ENCODE measurements at places on chromosomes 5 and 9. TPM values are rescaled to one million over a fixed set of nuclear protein-coding genes. Genes with fewer than 3 reads are reported as not detected.
A peak's percentile ranks its signal among the peaks of the same experiment; 100 is the strongest.

DNA sequence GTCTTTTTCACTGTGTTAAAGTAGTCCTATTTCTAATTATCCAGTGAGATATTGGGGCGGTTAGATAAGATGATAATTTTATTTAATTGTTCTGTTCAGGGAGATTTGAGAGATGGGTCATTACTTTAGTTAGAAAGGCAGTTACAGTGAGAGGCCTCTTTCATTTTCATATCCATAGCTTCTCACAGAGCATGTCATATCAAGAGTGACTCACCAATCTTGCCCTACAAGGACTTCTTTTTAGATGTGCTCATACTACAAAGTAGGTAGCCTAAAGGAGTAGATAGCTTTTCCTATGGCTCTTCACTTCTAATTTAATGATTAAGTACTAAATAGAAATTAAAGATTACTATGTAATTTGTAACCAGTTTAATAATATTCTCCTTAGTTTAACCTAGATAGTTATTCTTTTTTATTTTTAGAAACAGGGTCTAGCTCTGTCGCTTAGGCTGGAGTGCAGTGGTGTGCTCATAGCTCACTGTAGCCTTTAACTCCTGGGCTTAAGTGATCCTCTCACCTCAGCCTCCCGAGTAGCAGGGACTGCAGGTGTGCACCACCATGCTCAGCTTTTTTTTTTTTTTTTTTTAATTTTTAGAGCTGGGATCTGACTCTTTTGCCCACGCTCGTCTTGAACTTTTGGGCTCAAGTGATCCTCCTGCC, 71.0 kb downstream of the FER start:
- H3K27me3 ChIP-seq, result no peaks in the 10 kb centered on the region
- no peak overlapping the region for H3K4me3 ChIP-seq
- no peaks in the 10 kb centered on the region for H3K36me3 ChIP-seq
- no peak for DNase-seq

- no peak overlapping the region for H3K4me3 ChIP-seq
- H3K4me1 ChIP-seq, result peaks cover 12% of the 10 kb centered on the region
- H3K27me3 ChIP-seq, result no peaks in the 10 kb centered on the region
- H3K27ac ChIP-seq, result no peak overlapping the region
- no peaks in the 10 kb centered on the region for H3K36me3 ChIP-seq
Observed at GRCh38 chr5:29169886-29170285, 2023.6 kb upstream of the CDH6 start.

The MUSK gene
- not detected for total RNA-seq

GRCh38 chr5:102733534-102733933, 21.6 kb upstream of the PAM start:
- H3K36me3 ChIP-seq, result no peaks in the 10 kb centered on the region
- H3K4me1 ChIP-seq, result no peaks in the 10 kb centered on the region
- H3K27ac ChIP-seq, result no peak overlapping the region
- H3K27me3 ChIP-seq, result no peaks in the 10 kb centered on the region
- no peak overlapping the region for H3K4me3 ChIP-seq
- DNase-seq, result no peak

- H3K27ac ChIP-seq, result no peak overlapping the region
- no peak overlapping the region for H3K4me3 ChIP-seq
- peaks cover 18% of the 10 kb centered on the region for H3K4me1 ChIP-seq
Observed at GRCh38 chr9:129880654-129881546, 45.6 kb downstream of the USP20 start.

The MCC gene
- total RNA-seq, result 10.1 TPM

DNA sequence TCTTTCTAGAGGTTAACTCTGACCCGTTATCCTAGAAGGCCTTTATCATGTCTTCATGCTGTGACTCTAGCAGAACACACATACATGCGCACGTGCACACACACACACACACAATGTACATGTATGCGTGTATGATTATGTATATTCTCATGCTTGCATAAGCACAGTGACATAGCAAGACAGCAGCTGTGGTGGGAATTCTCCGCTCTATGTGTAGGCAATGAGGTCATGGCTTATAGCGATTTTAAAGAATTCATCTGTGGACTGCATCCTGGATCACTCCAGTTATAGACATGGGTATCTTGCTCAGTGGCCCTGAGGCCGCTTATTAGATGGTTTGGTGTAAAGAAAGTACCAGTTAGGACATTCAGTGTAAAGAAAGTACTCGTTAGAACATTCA, 106.2 kb downstream of the FBXL7 start:
- H3K27me3 ChIP-seq, result no peaks in the 10 kb centered on the region
- H3K36me3 ChIP-seq, result peaks cover 4% of the 10 kb centered on the region
- peaks cover 17% of the 10 kb centered on the region for H3K4me1 ChIP-seq
- no peak overlapping the region for H3K27ac ChIP-seq
- no peak for DNase-seq
- H3K4me3 ChIP-seq, result no peak overlapping the region

The OTULIN gene
- total RNA-seq, result 19.2 TPM

DNA sequence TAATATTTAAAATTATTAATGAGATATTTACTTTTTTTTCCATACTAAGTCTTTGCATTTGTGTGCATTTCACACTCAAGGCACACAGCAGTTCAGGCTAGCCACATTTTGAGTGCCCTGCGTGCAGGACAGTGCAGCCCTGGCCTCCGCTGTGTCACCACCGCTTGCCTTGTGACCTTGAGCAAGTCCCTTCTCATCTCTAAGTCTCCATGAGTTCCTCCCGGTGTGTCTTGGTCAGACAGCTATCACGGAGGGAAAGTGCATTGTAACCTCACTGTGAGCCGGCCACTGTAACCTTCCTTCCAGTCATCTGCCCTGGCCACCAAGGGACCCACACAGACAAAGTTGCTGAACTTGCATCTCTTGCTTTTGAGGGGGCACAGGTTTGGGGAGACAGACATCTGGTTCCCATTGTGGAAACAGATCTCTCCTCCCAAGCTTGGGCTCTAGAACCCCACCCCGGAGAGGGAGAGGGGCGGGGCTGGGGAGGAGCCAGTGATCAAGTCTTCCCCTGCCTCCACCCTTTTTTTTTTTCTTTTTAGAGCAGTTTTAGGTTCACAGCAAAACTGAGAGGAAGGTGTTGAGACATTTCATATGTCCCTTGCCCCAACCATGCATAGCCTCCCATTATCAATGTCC, 96.8 kb downstream of the C9orf50 start:
- DNase-seq, result no peak
- no peak overlapping the region for H3K4me3 ChIP-seq
- H3K27me3 ChIP-seq, result no peaks in the 10 kb centered on the region
- no peaks in the 10 kb centered on the region for H3K4me1 ChIP-seq
- no peak overlapping the region for H3K27ac ChIP-seq

The SPATA31E1 gene
- total RNA-seq, result not detected

The PHF24 gene
- total RNA-seq, result 0.14 TPM

The ITGA2 gene
- total RNA-seq, result 7.1 TPM

- H3K27ac ChIP-seq, result peak overlapping the region; percentile 86
- no peak overlapping the region for H3K4me3 ChIP-seq
- H3K36me3 ChIP-seq, result no peaks in the 10 kb centered on the region
- no peaks in the 10 kb centered on the region for H3K27me3 ChIP-seq
Observed at GRCh38 chr5:73039082-73039481, 81.3 kb upstream of the TMEM171 start.

GRCh38 chr5:66010476-66010875, 84.1 kb downstream of the ERBIN start:
- no peaks in the 10 kb centered on the region for H3K36me3 ChIP-seq
- no peak overlapping the region for H3K4me3 ChIP-seq
- DNase-seq, result no peak
- H3K27ac ChIP-seq, result no peak overlapping the region
- H3K4me1 ChIP-seq, result no peaks in the 10 kb centered on the region

- no peak for DNase-seq
- H3K36me3 ChIP-seq, result no peaks in the 10 kb centered on the region
- H3K27ac ChIP-seq, result no peak overlapping the region
- H3K4me3 ChIP-seq, result no peak overlapping the region
Observed at GRCh38 chr5:110077147-110077546, 387.4 kb downstream of the MAN2A1 start.

DNA sequence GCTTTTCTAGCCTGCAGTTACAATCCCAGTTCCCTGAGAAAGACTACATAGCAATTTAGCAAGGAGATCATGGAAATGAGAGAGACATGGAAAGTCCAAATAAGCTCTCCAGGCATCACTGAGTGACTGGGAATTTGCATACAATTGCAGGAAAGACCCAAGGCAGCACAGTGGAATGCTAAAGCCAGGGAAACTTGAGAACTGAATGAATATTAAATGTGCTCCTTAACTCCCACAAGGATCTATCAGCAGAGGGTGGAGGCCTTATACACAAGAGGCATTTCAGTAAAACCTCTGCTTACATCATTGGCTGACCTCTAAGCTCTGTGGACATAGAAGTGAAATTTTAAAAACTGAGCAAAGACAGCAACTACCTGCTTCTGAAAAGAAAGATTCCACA, 355.6 kb upstream of the DAB2 start:
- H3K27ac ChIP-seq, result no peak overlapping the region
- H3K36me3 ChIP-seq, result no peaks in the 10 kb centered on the region
- no peaks in the 10 kb centered on the region for H3K4me1 ChIP-seq
- DNase-seq, result peak; percentile 49

GRCh38 chr9:79615038-79615437, 43.3 kb downstream of the TLE4 start:
- H3K27ac ChIP-seq, result no peak overlapping the region
- no peak overlapping the region for H3K4me3 ChIP-seq
- no peaks in the 10 kb centered on the region for H3K36me3 ChIP-seq
- peaks cover 54% of the 10 kb centered on the region for H3K4me1 ChIP-seq
- no peak for DNase-seq

DNA sequence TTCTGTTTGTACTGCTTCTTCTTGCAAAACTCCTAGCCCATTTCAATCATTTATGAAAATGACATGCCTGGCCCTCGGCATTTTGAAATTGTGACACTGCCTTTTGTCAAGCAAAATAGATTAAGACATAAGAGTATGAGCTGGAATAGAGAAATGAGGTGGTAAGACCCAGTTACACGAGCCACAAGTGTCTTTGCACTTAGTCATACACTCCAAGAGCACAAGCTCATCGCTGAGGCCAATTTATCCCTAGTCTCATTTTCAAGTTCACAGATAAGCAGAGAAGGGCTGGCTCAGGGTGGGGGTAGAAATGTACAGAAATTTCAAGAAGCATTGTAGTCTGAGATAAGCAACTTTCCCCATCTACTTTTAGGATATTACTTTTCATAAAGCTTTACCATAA, 40.6 kb upstream of the MAP1B start:
- H3K4me1 ChIP-seq, result peaks cover 48% of the 10 kb centered on the region
- H3K27ac ChIP-seq, result peak overlapping the region; percentile 36
- no peaks in the 10 kb centered on the region for H3K36me3 ChIP-seq
- H3K4me3 ChIP-seq, result no peak overlapping the region

DNA sequence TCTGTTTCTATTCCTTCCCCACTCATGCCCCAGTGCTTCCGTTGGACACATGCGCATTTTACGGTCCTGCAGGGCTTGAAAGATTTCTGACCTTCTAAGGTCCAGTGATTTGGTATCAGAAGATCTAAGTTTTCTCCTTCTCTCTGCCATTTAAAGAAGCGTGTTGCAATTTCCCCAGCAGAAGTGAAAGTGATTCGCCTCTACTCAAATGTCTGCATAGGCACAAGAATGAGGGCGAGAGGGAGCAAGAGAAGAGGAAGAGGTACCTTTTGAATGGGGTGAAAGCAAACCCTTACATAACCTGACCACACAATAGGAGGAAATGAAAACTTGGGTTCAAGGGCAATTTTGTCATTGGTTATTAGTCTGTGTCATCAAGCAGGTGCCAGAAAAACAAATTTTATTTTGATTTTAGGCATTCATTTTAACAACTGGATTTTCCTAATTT, 31.7 kb upstream of the NR3C1 start:
- no peak overlapping the region for H3K27ac ChIP-seq
- H3K36me3 ChIP-seq, result no peaks in the 10 kb centered on the region
- H3K4me1 ChIP-seq, result peaks cover 14% of the 10 kb centered on the region
- no peaks in the 10 kb centered on the region for H3K27me3 ChIP-seq

- no peaks in the 10 kb centered on the region for H3K27me3 ChIP-seq
- H3K36me3 ChIP-seq, result no peaks in the 10 kb centered on the region
- DNase-seq, result no peak
- no peak overlapping the region for H3K27ac ChIP-seq
- H3K4me1 ChIP-seq, result no peaks in the 10 kb centered on the region
Observed at GRCh38 chr9:4507306-4508130, 17.2 kb downstream of the SLC1A1 start.

The TAL2 gene
- not detected for total RNA-seq

The CNTFR gene
- total RNA-seq, result 1.9 TPM

The STKLD1 gene
- not detected for total RNA-seq

GRCh38 chr9:7405924-7406604, 393.5 kb downstream of the DMAC1 start:
- H3K4me1 ChIP-seq, result peaks cover 22% of the 10 kb centered on the region
- H3K27me3 ChIP-seq, result no peaks in the 10 kb centered on the region
- no peak for DNase-seq
- no peak overlapping the region for H3K4me3 ChIP-seq

The CCIN gene
- not detected for total RNA-seq

The SGCD gene
- total RNA-seq, result not detected

DNA sequence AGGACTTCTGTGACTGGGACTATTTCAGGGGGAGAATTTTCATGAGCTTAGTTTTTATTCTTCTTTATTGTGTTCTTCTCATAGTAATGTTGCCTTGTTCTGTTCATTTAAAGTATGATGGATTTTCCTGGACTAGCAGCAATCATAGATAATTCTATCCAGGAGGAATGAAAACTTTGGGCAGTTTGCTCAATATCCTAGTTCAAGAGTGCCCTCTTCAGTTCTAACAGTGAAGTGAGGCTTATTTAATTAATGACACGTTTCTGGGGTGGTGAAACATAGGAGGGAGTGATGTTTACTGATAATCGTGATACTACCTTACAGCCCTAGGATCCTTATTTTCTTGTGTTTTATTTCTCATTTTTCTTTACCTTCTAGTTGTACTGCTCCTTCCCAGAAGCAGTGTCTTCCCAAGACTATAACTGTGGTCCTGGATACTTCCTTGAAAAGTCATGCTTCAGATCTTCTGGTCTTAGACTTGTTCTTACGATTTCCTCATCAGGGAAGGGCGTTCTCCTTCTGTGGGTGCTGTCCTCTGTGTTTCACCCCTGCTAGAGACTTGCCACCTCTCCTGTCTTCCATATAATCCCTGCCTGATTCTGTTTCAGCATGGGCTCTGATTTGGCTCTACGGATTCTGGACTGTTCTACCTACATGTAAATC, 57.4 kb downstream of the CFAP95 start:
- H3K4me3 ChIP-seq, result no peak overlapping the region
- peak; percentile 77 for DNase-seq
- no peaks in the 10 kb centered on the region for H3K27me3 ChIP-seq
- no peak overlapping the region for H3K27ac ChIP-seq
- H3K4me1 ChIP-seq, result peaks cover 16% of the 10 kb centered on the region

The ANKRD18A gene
- 2.4 TPM for total RNA-seq

DNA sequence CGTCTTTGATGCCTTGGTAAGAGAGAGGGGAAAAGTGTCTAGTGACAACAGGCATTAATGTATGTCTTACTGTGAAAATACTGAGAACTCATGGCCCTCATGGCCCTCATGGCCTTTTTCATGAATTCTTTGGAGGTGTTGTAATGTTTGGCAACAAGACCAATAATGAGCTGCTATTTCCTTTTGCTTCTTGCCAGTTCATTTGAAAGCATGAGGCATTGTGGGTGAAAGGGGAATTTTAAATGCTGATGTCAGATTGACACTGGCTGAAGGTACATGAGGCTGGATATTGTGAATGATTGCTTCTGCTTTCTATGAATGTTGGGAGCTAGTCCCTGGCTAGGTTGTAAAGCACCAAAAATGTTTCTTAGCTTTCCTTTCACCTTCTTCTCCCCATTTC, 79.2 kb downstream of the DOCK2 start:
- no peaks in the 10 kb centered on the region for H3K27me3 ChIP-seq
- 0 out of 2 replicates have a peak, but pooled peaks cover 6% of the 10 kb centered on the region for H3K36me3 ChIP-seq
- no peak overlapping the region for H3K27ac ChIP-seq
- H3K4me1 ChIP-seq, result no peaks in the 10 kb centered on the region
- no peak overlapping the region for H3K4me3 ChIP-seq

- no peak overlapping the region for H3K4me3 ChIP-seq
- no peak for DNase-seq
- no peak overlapping the region for H3K27ac ChIP-seq
Observed at GRCh38 chr5:109160468-109160867, 249.3 kb downstream of the PJA2 start.

The CCNJL gene
- 29.2 TPM for total RNA-seq

The IRX2 gene
- 25.3 TPM for total RNA-seq
